Kidney (tissue), 22 donors: ENCODE measurements at places on chromosomes 16 and 17.
A peak's percentile ranks its signal among the peaks of the same experiment; 100 is the strongest.

DNA sequence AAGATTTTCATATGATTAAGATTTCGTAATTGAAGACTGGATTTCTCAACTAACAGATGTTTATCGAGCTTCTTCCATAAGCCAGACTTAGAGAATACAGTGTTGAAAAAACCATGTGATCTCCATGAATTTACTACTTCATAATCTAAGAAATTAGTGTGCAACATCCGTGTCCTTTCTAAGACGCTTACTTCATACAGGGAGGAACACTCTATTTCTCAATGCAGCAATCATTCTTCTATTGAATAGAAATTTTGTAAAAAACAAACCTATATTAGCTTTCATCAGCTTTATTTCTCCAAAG, 946.3 kb downstream of the KCNJ2 start:
- no peak for DNase-seq

DNA sequence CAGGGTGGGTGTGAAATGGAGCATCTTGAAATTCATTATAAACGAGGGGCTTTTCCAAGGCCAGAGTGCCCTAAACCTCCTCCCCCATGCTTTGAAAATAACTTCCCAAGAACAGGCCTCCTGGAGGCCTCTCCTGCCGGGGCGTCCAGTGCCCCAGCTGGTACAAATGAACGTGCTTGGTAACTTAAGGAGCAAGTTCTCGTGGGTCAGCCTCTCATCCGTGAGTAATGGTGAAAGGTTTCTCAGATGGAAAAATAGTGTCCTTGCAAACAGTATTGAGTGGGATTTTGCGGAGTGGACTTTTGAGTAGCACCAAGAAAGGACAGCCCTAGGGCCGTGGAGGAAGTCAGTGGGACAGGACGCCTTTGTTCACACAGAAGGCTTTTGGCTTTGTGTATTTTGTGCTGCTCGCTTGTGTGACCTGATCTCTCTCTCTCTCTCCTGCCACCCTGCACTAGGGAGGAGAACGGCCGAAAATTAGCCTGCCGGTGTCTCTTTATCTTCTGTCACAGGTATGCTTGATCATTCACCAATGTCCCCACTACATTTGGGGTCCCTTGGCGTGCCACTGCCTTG, 34.6 kb downstream of the CLEC16A start:
- DNase-seq, result peak; percentile 66

DNA sequence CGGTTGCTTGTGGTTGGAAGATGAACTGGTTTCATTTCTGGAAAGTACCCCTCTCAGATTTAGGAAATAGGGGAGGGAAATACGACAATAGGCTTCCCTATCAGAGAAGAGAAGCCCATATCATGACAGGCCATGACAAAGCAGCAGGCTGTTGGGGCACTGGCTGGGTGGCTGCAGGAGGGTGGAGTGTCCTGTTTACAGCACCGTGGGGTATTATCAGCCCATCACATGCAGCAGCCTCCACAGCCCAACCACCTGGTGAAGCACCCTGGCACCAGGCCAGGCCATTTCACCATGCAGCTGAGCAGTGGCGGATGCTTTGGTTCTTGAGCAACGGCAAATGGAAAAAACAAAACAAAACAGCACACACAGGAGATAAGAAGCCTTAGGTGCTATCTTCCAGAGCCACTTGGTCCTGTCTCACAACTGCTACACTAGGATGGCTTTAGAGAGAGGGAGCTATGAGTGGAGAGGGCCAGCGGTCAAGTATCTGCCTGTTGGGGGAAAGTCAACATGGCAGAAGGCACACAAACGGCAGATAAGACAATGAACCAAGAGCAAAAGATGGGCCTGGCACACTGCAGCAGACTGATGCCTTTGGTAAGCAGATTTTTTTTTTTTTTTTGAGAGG, 24.2 kb downstream of the FAM117A start:
- no peak for DNase-seq

- DNase-seq, result no peak
Measured at GRCh38 chr16:88469615-88470395, 16.7 kb downstream of the ZFPM1 start.
